ENCODE measurements at places on chromosomes 2 and 18.

DNA sequence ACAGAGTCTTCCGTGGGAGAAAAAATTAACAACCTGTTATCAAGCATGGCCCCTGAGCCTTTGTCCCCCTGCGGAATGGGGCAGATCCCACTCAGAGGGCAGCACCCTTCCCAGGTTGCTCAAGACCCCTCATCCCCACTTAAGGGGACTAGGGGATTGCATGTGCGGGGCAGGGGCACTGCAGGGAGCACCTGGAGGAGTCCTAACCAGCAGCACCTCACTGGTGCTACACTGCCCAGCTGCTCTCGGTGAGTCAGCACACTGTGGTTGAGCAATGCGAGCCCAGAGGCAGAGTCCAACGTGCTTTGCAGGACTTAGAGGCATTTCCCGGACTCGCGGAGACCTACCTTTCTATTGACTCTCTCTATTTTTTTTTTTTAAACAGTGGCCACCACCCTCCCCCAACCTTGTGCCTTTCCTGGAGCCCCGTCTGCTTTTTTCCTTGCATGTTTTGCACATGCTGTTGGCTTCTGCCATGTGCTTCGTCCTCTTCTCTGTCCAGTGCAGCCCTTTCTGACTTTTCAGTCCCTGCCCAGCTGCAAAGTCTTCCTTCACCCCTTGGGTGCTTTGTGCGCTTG lies 74.0 kb downstream of the IL1R2 start:
- DNase-seq = no peak

DNA sequence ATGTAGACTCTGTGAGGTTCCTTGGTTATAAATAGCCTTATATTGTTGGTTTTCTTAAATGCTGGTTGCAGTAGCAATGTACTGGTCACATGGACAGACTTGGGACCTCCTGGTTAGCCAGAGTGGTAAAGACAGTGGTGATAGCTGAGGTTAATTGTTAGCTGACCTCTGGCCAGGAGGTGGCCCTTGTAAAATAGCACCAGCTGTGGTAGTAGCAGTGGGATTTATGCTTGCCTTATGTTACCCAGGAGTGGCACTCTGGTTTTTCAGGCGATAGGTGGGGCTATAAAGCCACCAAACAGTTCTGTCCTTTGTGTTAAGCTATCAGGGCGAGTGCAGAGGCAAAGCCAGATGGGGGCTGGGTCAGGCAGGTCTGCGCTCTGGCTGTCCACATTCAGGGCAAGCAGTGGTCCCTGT lies 94.8 kb upstream of the SRD5A2 start:
- DNase-seq = no peak

DNA sequence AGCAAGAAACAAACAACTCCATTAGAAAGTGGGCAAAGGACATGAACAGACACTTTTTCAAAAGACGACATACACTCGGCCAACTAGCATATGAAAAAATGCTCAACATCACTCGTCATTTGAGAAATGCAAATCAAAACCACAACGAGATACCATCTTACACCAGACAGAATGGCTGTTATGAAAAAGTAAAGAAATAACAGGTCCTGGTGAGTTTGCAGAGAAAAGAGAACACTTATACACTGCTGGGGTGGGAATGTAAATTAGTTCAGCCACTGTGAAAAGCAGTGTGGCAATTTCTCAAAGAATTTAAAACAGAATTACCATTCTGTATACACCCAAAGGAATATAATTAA lies 130.5 kb downstream of the PLCL1 start:
- DNase-seq = no peak

GRCh38 chr2:41966431-41966893 lies 81.4 kb upstream of the PKDCC start:
- no peak for DNase-seq

- DNase-seq = no peak
Measured at GRCh38 chr2:216116418-216116817, 7.3 kb downstream of the XRCC5 start.

- DNase-seq = no peak
Measured at GRCh38 chr18:48580782-48581181, 42.0 kb downstream of the CTIF start.

DNA sequence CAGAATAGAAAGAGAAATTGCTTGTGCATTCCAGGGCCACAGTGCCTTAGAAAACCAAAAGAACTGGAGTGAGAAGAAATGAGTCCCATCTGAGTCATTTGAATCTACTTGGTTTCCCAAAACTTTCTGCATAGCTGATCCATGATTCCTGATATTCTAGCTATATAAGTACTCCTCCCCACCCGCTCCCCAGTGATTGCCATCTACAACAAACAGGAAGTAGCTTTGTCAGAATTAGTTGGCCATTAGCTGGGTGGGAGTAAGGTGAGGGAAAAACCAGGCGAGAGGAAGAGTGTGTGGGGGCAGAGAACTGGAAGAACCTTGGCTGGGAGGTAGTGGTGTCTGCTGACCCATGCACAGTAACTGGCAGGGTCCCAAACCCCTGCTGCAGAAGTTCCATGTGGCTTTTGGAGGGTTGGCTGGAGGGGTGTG lies 122.1 kb downstream of the ACAA2 start:
- DNase-seq = no peak

GRCh38 chr18:67109535-67109934 lies 407.0 kb downstream of the DSEL start:
- DNase-seq = no peak

DNA sequence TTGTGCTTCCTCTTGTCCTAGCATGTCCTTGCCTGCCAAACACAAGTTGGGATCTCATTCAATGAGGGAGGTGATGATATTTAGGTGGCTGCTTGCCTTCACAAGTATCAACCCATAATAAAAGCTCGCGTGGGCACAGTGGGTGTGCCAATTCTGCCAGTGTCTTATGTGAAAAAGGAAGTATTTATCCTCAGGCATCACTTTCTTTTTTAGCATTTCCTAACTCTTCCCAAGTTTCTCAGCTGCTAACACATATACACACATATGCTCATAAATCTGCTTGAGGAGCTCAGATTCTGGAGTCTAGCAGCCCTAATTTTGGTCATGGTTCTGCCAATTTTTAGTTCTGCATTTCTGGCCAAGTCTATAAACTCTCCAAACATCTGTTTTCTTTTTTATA lies 319.5 kb upstream of the HNMT start:
- DNase-seq = no peak

DNA sequence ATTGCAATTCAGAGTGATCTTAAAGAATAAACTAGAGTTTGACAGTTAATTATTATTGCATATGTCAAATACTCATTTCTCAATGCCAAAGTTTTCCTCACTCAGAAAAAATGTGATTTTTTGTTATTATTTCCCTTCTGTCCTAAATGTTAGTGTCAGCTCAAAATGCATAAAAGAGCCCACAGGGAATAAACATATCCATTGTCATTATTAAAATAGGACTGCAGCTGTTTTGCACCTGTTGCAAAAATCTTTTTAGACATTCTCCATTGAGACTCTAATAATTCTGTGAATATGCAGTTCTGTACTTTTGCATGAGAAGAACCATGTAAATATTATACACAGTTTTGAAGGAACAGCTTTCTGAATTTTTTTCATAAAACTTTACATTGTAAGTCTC lies 540.0 kb upstream of the SLC39A10 start:
- DNase-seq = no peak

DNA sequence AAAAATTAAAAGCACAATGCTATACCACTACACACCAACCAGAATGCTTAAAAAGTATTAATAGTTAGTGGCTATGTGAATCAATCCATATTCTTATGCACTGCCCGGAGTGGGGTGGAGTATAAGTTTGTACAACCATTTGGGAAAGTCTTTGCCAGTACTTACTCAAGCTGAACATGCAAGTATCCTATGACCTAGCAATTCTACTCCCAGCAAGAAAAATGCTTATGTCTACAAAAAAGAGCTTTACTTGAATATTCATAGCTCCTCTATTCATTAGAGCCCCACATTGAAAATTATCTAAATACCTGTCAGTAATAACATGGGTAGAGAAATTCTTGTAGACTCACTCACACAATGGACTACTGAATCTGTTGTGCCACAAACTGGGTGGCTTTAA lies 21.4 kb upstream of the CNOT11 start:
- no peak for DNase-seq

DNA sequence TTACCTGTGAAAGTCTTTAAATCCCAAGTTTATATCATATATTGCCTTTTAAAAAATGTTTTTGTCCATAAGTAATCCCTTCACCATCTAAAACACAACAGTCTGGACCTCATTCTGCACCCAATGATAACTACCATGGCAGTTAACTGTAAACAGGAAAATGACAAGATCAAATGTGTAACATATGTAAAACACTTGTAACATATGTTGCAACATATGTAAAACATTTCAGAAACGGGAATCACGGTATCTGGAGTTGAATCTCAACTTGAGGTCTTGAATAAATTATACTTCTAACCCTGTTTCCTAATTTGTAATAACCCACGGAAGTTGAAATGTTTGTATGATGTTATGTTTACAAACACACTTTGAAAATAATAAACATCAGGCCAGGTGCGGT lies 6.2 kb downstream of the LRPPRC start:
- no peak for DNase-seq
